CD4-positive, alpha-beta memory T cell (primary cell): ENCODE measurements at places on chromosomes 11 and 22. TPM values are rescaled to one million over a fixed set of nuclear protein-coding genes. Genes with fewer than 3 reads are reported as not detected.

The ASCL3 gene
- not detected for total RNA-seq

The CDC42BPG gene
- total RNA-seq: 9.0 TPM

The RNF121 gene
- total RNA-seq: 28.0 TPM

The OR52E8 gene
- not detected for total RNA-seq

The ART1 gene
- not detected for total RNA-seq

The HIC2 gene
- total RNA-seq: 8.9 TPM

DNA sequence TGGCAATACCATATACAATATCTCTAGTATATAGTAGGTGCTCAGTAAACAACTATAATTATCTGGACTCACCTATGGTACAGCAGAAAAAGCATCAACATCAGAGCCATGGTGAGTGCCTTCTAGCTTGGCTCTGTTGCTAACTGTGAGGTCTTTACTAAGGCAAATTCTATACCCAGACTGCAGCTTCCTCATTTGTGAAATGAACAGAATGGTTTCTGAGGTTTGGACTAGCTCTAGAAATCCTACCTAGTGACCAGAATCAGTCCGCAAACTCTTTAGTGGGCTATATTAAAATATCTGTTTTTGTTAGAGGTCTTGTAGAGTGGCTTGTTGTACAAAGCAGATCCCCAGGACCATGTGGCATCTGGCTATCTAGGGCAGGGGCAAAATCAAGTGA, 3.7 kb downstream of the MS4A1 start:
- H3K4me1 ChIP-seq: peaks cover 8% of the 10 kb centered on the region
- no peak for DNase-seq
- no peak overlapping the region for H3K4me3 ChIP-seq
- H3K27me3 ChIP-seq: no peaks in the 10 kb centered on the region
- no peak overlapping the region for H3K27ac ChIP-seq
- no peaks in the 10 kb centered on the region for H3K36me3 ChIP-seq

DNA sequence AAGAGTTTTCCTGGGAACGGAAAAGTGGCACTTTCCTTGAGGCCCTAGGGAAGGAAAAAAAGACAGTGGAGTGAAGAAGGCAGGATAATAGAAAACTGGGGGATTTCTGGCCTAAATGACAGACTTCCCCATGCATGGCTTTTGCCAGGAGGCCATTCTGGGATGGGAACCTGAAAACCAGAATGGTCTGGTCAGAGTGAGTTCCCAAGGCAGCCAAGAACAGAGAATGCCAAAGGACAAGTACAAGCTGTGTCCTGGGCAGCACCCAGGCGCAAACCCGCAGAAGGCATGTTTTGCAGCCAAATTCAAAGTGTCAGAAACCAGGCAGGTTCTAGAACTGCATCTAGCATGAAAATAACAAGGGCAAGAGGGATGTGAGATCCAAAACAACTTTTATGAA, 162.4 kb downstream of the SPON1 start:
- DNase-seq: no peak
- H3K4me1 ChIP-seq: no peaks in the 10 kb centered on the region
- no peak overlapping the region for H3K27ac ChIP-seq
- no peaks in the 10 kb centered on the region for H3K27me3 ChIP-seq
- no peaks in the 10 kb centered on the region for H3K36me3 ChIP-seq
- H3K4me3 ChIP-seq: no peak overlapping the region

DNA sequence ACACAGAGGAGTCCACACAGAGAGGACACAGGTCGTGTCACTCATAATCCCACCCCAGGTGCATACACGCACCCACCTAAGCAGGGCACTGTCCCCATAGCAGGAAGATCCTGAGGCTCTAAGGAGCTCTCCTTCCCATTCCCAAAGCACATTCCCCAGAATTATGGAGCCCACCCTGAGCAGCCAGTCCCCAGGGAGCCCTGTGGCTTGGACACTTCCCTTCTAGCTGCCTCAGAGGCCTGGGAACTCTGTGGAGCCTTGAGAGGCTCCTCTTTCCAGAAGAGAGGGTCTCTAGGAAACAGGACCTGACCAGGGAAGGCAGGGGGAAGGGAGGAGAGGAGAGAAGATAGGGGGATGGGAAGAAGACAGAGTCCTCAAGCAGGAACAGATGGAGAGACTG, 29.8 kb downstream of the ARHGEF17 start:
- H3K27ac ChIP-seq: no peak overlapping the region
- DNase-seq: no peak

DNA sequence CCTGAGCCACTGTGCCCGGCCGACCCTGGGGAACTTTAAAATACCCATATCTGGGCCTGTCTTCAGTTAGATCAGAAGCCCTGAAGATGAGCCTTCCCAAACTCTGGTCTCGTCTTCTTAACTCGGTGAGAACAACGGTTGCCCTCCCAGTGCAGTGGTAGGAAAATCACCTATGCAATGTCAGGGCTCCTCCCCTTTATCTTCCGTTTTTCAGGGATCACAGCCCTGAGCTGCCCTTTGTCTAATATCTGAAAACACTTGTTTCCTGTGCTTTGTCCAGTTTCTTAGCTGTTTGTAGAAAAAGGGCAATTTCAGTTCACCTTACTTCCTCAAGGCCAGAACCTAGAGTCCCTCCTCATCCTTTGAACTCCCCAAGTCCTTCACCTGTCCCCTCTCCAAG, 9.4 kb downstream of the DRAP1 start:
- H3K4me1 ChIP-seq: peaks cover 24% of the 10 kb centered on the region
- no peaks in the 10 kb centered on the region for H3K36me3 ChIP-seq
- H3K4me3 ChIP-seq: no peak overlapping the region
- no peak for DNase-seq
- H3K27me3 ChIP-seq: no peaks in the 10 kb centered on the region

- H3K4me3 ChIP-seq: no peak overlapping the region
- H3K27me3 ChIP-seq: no peaks in the 10 kb centered on the region
- DNase-seq: no peak
These were observed 107.8 kb downstream of the KIRREL3 start for GRCh38 chr11:126892756-126893155.

DNA sequence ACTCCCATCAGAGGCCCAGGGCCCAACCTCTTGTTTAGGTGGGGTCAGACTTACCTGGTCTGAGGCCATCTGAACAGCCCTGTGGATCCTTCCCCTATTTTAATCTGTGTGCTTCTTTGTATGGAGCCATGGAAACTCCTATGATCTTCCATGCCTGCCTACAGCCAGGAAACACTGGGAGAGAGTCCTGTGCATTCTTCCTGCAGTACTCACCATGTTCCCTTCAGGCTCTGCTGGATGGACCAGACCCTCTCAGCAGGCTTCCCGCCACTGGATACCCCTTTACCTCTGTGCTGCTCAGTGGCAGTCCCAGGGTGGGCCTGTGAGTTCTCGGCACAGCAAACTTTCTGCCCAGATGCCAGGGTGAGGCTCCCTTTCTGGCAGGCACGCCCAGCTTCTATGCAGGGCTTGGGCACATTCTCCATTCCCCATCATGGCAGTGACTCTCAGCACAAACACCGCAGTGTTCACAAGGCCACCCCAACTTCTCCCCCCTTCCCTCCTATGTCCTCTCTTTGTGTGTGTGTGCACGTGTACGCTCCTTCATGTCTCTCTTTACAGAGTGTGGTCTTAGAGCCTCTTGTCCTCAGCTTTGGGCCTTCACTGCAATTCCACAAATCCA, 34.8 kb downstream of the NEU3 start:
- no peak for DNase-seq
- no peak overlapping the region for H3K27ac ChIP-seq
- no peaks in the 10 kb centered on the region for H3K4me1 ChIP-seq
- no peak overlapping the region for H3K4me3 ChIP-seq
- H3K36me3 ChIP-seq: no peaks in the 10 kb centered on the region

DNA sequence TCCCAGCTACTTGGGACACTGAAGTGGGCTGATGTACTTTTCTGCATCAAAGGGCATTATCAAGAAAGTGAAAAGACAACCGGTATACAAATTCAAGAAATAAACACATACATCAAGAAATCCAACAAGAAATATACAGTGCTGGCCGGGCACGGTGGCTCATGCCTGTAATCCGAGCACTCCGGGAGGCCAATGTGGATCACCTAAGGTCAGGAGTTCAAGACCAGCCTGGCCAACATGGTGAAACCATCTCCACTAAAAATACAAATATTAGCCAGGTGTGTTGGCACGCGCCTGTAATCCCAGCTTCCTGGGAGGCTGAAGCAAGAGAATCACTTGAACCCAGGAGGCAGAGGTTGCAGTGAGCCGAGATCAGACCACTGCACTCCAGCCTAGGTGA, 9.5 kb downstream of the USP28 start:
- H3K27me3 ChIP-seq: no peaks in the 10 kb centered on the region
- no peak for DNase-seq
- H3K27ac ChIP-seq: no peak overlapping the region
- H3K4me3 ChIP-seq: no peak overlapping the region
- no peaks in the 10 kb centered on the region for H3K4me1 ChIP-seq

GRCh38 chr11:117392001-117392690, 64.5 kb downstream of the CEP164 start:
- no peaks in the 10 kb centered on the region for H3K4me1 ChIP-seq
- DNase-seq: no peak
- peaks cover 36% of the 10 kb centered on the region for H3K36me3 ChIP-seq
- no peak overlapping the region for H3K27ac ChIP-seq

DNA sequence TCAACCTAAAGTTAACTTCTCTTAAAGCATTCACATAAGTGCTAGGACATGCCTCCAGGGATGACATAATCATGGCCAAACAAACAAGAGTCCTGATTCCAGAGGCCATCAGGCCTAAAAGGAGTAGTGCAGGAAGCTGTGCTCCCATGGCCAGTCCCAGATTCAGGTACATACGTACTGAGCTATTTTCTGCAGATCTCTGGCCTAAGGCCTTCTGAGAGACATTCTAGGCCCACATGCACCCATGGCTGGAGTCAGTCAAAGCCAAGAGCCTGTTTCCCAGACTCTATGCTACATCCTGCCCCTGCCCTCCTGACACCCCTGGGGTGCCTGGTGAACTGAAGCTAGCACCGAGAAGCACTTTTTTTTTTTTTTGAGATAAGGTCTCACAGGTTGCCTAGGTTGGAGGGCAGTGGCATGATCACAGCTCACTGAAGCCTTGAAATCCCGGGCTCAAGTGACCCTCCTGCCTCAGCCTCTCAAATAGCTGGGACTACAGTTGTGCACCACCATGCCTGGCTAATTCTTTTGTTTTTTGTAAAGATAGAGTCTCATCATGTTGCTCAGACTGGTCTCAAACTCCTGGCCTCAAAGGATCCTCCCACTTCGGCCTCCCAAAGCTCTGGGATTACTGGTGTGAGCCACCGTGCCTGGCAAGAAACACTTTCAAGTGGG, 553 bp downstream of the CD3D start:
- no peaks in the 10 kb centered on the region for H3K27me3 ChIP-seq
- peak overlapping the region; percentile 93 for H3K27ac ChIP-seq
- H3K4me3 ChIP-seq: peak overlapping the region; percentile 97

DNA sequence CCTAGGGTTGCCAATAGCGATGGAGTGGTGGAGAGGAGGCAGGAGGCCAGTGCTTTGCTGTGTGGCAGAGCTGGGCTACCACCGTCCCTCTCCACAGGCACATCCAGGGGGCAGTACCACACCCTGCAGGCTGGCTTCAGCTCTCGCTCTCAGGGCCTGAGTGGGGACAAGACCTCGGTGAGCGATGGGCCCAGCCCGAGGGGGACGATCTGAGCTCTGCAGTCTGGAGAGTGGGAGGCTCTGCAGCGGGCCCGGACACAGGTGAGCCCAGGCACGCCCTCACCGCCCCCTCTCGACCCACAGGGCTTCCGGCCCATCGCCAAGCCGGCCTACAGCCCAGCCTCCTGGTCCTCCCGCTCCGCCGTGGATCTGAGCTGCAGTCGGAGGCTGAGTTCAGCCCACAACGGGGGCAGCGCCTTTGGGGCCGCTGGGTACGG, 2.5 kb downstream of the PKP3 start:
- no peaks in the 10 kb centered on the region for H3K36me3 ChIP-seq
- H3K4me3 ChIP-seq: peak overlapping the region; percentile 35
- H3K4me1 ChIP-seq: peaks cover 4% of the 10 kb centered on the region
- no peak overlapping the region for H3K27ac ChIP-seq
- no peak for DNase-seq

GRCh38 chr11:36237391-36237790, 51.8 kb downstream of the COMMD9 start:
- H3K27ac ChIP-seq: no peak overlapping the region
- no peaks in the 10 kb centered on the region for H3K4me1 ChIP-seq
- H3K36me3 ChIP-seq: no peaks in the 10 kb centered on the region
- no peaks in the 10 kb centered on the region for H3K27me3 ChIP-seq
- DNase-seq: no peak

DNA sequence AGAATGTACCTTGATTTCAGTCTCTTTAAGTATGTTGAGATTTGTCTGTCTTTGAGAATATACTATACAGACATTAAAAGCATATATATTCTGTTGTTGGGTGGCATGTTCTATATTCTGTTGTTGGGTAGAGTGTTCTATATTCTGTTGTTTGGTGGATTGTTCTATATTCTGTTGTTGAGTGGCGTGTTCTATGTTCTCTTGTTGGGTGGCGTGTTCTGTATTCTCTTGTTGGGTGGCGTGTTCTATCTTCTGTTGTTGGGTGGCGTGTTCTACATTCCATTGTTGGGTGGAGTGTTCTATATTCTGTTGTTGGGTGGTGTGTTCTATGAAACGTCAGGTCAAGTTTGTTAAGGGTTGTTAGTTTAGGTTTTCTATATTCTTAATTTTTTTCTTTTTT, 27.1 kb upstream of the CTTN start:
- H3K36me3 ChIP-seq: peaks cover 21% of the 10 kb centered on the region
- no peaks in the 10 kb centered on the region for H3K27me3 ChIP-seq
- no peak for DNase-seq
- H3K27ac ChIP-seq: no peak overlapping the region
- H3K4me3 ChIP-seq: no peak overlapping the region
- H3K4me1 ChIP-seq: no peaks in the 10 kb centered on the region

- H3K4me1 ChIP-seq: no peaks in the 10 kb centered on the region
- no peak for DNase-seq
- no peak overlapping the region for H3K4me3 ChIP-seq
- no peak overlapping the region for H3K27ac ChIP-seq
These were observed 58.2 kb downstream of the SERGEF start for GRCh38 chr11:17954395-17955252.

DNA sequence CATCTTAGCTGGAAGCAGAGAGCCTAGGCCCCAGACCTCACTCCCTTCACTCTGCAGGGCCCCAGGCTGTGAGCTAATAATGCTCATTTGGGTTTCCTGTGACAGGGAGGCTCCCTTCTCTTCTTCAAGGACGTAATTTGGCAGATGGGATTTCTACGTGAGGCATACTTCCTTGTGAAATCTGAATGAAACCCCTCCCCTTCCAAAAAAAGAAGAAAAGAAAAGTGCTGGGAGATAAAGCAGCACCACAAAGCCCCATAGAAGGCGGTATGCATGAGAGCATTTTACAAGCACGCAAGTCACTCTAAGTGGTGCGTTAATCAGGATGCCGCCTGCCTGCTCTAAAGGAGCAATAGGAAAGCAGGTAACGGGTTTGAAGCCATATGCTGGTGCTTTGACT, 5.7 kb downstream of the P2RX3 start:
- H3K36me3 ChIP-seq: no peaks in the 10 kb centered on the region
- no peak overlapping the region for H3K27ac ChIP-seq
- H3K27me3 ChIP-seq: no peaks in the 10 kb centered on the region
- H3K4me3 ChIP-seq: no peak overlapping the region
- DNase-seq: no peak

- H3K4me1 ChIP-seq: no peaks in the 10 kb centered on the region
- H3K36me3 ChIP-seq: no peaks in the 10 kb centered on the region
- DNase-seq: no peak
These were observed 694.7 kb downstream of the NTM start for GRCh38 chr11:132064987-132065620.

- H3K4me3 ChIP-seq: no peak overlapping the region
- H3K27ac ChIP-seq: no peak overlapping the region
- no peaks in the 10 kb centered on the region for H3K27me3 ChIP-seq
- DNase-seq: no peak
- H3K36me3 ChIP-seq: peaks cover 28% of the 10 kb centered on the region
- no peaks in the 10 kb centered on the region for H3K4me1 ChIP-seq
These were observed 73.2 kb upstream of the SUSD2 start for GRCh38 chr22:24108073-24108472.
